ENCODE measurements at places on chromosomes 4 and X.

GRCh38 chr4:54495091-54495490 is 162.7 kb upstream of the KIT start:
- DNase-seq = no peak

- no peak for DNase-seq
Observed at GRCh38 chr4:41389356-41389755, 132.6 kb downstream of the UCHL1 start.

- DNase-seq = no peak
Observed at GRCh38 chr4:2142630-2143427, 83.7 kb downstream of the NAT8L start.

- no peak for DNase-seq
Observed at GRCh38 chrX:148723551-148723950, 223.1 kb downstream of the AFF2 start.
